ENCODE measurements at places on chromosomes 3 and 15.

GRCh38 chr3:142574665-142575064 is 3.9 kb downstream of the ATR start:
- DNase-seq: no peak

- no peak for DNase-seq
These were observed 2.3 kb downstream of the SERF2 start for GRCh38 chr15:43794269-43795037.

DNA sequence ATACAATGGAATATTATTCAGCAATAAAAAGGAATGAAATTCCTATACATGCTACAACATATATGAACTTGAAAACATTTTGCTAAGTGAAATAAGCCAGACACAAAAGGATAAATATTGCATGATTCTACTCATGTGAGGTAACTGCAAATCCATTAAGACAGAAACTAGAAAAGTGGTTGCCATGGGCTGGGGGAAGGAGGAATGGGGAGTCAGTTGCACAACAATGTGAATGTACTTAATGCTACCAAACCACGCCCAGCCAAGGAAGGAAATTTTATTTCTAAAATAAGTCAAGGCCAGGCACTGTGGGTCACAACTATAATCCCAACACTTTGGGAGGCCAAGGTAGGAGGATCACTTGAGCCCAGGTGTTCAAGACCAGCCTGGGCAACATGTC is 9.8 kb upstream of the GMPPB start:
- no peak for DNase-seq

- no peak for DNase-seq
These were observed 134.6 kb upstream of the ROPN1 start for GRCh38 chr3:124126436-124127023.

- DNase-seq: no peak
These were observed 59.1 kb downstream of the THRB start for GRCh38 chr3:24435584-24435983.
